ENCODE measurements at places on chromosomes 2 and 18.
A peak's percentile ranks its signal among the peaks of the same experiment; 100 is the strongest.

GRCh38 chr2:187453078-187453641 lies 5.1 kb upstream of the CALCRL start:
- DNase-seq: peak; percentile 38

DNA sequence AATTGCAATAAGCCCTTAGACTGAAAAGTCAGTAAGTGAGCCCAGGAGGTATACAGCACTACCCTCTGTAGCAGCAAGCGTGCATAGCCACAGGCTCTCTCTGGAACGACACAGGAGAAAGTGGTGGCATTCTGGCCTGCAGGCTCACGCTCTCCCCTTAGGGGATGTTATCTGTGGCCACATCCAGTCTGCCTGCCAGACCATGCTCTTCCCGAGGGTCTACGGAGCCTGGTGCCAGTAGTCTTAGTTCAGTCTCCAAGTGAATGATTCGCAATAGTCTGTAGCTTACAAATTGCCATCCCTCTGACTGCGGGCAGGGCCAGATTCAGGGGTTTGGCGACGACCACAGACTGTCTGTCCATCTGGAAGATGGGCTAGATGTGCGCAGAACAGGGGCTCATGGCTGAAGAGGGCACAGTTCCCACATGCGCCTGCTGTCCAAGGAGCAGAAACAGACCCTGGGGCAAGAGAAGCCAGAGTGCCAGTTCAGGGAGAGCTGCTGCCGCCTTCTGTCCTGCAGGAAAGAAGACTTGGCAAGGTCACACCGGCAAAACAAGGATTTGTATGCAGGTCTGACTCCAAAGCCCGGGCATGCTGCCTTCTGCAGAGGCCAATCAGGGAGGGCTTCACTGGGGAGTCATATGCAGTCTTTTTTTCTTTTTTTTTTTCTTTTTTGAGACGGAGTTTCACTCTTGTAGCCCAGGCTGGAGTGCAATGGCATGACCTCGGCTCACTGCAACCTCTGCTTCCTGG lies 3.5 kb upstream of the KLF11 start:
- no peak for DNase-seq

DNA sequence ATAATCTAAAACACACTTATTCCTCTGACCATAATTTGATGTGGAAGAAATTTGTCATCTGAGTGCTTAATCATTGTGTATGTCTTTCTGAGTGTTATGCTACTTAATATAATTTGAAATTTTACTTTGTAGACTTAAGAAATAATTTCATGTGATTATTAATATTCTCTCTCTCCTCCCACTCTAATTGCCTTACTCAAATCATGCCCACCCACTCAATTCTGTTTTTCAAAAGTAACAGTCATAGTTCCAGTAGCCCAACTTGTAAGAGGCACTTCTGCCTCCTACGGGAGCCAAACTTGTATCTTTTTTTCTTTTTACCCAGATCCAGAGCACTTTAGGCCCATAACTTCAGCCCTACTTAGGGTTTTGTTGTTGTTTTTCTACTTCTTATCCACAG lies 18.5 kb upstream of the KYNU start:
- no peak for DNase-seq

DNA sequence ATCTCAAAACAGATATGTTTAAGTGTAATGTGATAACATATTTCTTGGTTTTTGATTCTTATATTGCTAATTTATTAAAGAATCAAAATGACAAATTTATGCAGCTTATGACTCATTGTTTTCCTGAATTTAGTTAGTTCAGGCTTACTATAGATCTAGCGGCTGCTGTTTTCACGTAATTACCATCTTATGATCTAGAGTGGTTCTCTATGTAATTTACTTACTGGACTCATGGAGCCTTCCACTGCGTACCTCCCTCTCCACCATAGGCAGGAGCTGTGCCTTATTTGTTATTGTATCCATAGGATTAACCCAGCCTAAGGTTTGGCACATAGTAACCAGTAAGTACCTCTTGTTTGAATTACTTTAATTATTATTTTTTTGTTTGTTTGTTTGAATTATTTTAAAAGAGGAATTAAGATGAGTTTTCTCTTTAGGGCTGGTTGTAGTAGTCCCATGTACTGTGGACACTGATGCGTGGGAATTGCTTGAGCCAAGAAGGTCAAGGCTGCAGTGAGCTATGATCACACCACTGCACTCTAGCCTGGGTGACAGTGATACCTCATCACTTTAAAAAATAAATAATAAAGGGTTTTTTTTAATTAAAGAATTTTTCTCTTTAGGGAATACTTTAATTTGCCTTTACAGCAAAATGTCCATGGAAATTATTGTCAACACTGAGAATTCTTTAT lies 165.5 kb downstream of the PHLPP1 start:
- DNase-seq: no peak

DNA sequence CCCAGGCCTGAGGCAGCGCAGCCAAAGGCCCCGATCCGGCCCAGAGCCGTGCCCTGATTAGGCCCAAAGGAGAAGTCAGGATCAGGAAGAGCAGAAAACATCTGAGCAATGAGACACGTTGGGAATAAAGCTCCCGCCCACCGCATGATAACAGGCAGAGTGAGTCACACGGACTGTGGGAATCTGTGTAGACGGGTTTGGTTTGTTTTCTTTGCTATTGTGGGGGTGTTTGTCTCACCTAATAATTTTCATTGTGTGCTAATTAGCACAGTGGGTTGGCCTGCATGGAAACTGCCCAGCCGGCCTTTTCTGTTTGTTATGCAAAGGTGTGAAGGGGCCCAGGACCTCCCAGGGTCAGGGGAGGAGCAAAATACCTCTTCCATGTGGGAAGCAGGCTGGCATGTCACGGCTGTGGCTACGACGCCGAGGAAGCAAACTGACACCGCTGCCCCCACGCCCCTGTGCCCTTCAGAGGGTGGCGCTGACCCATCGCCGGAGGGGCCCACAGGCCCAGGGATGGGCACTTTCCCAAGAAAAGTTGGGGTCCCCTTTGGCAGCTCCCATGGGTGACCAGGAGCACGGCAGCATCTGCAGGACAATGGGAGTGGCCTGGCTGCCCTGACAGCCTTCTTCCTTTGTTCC lies 68.4 kb upstream of the CTDP1 start:
- no peak for DNase-seq

- no peak for DNase-seq
These were observed 42.2 kb upstream of the ARHGAP15 start for GRCh38 chr2:143087033-143087432.

- no peak for DNase-seq
These were observed 3.0 kb downstream of the ATIC start for GRCh38 chr2:215314896-215315295.

DNA sequence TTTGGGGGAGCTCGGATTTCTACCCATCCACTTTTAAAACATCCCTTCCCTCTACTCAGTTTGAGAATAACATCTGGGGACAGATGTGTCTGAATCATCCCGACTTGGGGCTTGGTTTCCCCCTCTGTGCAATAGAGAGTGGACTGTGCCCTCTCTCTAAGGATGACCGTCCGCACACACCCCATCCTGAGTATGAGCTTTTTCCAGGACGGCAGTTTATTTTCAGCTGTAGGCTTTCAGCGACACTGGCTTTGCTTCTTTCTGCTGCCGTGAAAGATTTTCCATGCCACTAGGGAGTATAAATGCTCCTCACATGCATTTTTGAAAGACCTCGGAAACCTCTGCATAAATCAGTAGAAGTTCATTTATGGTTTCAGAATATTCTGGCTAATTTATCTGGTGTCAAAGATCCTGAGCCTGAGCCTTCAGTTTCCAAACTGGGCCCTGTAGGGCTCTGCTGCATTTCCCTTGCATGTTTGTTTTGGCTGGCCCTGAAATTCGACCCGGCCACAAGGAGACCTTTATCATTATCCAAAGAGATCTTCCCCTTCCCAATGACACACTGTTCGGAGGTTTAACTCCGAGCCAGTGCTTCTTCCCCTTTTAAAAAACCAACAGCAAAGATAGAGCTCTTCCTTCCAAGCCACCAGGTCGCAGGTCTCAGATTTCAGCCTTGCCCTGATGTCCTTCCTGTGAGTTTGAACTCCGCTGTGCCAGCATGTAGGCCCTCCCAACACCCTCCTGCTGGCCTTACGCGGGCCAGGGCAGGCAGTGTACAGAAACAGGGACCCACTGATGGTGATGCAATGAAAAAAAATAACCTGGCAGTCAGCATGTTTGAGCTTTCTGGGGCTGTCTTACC lies 53.3 kb downstream of the FECH start:
- no peak for DNase-seq

DNA sequence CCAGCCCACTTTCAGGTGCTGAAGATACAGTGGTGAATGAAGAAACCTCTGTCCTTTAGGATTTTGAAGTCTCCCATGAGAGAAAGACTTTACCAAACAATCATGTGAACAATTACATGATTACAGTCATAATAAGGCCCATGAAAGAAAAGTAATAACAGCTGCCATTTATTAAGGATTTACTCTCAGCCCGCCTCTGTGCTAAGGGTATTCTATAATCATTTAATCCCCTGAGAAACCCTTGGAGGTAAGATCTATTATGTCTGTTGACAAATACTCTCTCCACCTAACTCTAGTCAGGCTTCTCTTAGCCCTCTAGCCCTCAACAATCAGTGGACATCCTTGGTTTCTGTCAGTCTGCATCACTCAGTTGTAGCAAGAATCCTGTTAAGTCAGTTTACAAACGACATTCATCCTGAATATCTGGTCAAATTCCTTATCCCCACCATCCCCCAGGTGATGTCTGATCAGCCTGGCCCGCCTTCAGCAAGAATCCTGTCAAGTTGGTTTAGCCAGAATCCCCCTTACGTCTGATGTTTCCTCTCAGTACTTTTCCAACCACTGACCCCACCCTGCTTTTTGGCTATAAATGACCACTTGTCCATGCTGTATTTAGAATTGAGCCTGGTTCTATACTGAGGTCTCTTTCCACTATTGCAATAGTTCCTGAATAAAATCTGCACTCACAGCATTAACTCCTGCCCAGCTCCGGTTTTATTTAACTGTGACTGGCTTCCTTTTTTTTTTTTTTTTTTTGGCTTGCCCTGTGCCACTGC lies 12.2 kb upstream of the SOCS6 start:
- DNase-seq: no peak
